ENCODE measurements at places on chromosomes 4 and X.

- no peak for DNase-seq
Measured at GRCh38 chr4:139483000-139483399, 29.1 kb downstream of the RAB33B start.

DNA sequence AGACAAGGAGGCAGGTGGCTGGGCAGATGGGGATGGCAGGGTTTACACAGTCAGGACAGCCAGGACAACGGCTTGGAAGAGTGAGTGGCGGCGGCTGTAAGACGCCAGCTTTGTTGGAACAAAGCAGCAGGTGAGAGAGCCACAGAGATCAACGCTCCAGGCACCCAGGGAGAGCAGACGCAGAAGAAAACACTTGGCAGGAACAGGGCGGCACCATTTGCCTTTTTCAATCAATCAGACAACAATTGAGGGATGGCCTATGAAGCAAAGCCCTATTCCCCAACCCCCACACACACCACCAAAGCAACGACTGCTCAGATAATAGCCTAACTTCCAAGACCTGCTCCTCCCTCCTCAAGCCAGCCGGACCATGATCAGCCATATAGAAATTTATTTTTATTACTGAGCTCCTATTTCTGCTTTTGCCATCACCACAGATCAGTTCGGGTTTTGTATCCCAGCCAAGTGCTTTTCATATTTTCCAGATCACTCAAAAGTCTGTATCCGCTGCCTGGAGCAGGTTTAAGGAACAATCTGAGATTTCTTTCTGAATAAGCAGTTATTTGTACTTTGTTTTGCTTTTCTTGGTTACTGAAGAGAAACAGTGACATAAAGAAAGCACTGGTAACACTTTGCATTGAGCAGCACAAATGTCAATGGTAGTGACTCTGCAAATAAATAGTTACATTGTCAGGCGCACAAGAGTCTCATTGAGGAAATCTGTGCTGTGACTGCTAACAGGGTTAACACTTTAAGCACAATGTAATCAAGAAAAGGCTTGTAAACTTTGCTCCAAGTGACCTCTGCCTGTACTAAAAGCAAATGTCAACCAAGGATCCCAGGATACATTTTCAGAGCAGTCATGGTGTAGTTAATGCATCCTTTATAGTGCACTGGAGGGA, 81.8 kb upstream of the RBPJ start:
- no peak for DNase-seq

GRCh38 chr4:110905367-110905766, 282.5 kb upstream of the PITX2 start:
- DNase-seq: no peak

- no peak for DNase-seq
Measured at GRCh38 chr4:91990726-91991125, 313.0 kb upstream of the GRID2 start.

DNA sequence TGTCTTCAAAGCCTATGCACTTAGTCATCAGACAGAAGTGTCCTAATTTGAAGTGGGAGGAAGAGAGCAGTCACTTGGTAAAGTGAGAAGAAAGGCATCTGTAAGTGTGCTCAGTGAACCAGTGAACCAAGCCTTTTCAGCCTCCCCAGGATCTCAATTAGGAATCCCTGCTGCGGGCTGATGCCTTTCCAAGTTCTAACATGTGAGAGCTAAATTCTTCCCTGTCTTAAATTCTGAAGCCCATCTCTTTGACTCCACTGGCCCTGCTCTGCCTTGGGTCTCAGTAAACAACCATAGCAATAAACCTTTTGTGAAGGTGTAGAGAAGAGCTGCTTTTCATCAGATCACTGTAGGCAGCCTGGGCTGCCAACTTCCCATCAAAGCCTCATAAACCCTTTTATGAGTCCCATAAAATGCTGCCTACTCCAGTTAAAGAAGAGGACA, 701.2 kb upstream of the LCORL start:
- DNase-seq: no peak

- no peak for DNase-seq
Measured at GRCh38 chr4:59314637-59315036, 1885.5 kb upstream of the ADGRL3 start.

- DNase-seq: no peak
Measured at GRCh38 chr4:40186665-40187014, 10.2 kb upstream of the RHOH start.

GRCh38 chr4:159134429-159134828, 31.6 kb downstream of the RAPGEF2 start:
- no peak for DNase-seq

- DNase-seq: peak; percentile 65
Measured at GRCh38 chr4:39637586-39638353, 895 bp downstream of the SMIM14 start.

- no peak for DNase-seq
Measured at GRCh38 chr4:5010984-5011383, 8.3 kb downstream of the CYTL1 start.

DNA sequence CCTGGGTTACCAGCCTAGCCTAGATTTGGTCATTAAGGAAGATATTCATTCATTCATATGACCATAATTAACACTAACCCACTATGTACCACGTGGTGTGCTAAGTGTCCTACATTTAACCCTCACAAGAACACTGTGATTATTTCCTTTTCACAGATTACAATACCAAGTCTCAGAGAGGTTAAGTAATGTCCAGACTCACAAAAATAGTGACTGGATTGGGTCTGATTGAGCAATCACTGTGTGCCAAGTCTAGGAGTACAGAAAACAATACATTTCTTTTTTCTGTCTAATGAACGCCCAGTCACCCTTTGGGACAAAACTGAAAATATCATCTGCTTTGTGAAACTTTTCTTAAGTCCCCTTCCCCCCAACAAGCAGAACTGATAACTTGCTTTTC, 7.6 kb upstream of the DLG3 start:
- DNase-seq: no peak

GRCh38 chrX:155027509-155028066, 944 bp downstream of the FUNDC2 start:
- no peak for DNase-seq

GRCh38 chr4:155367608-155368007, 9.2 kb downstream of the MAP9 start:
- no peak for DNase-seq

GRCh38 chrX:147917700-147918695, 6.3 kb downstream of the FMR1 start:
- no peak for DNase-seq

GRCh38 chr4:122625156-122625555, 4.3 kb upstream of the IL21 start:
- DNase-seq: no peak

GRCh38 chrX:112668476-112669409, 11.0 kb downstream of the LHFPL1 start:
- no peak for DNase-seq

GRCh38 chr4:71198958-71199357, 139.9 kb upstream of the SLC4A4 start:
- peak; percentile 59 for DNase-seq

DNA sequence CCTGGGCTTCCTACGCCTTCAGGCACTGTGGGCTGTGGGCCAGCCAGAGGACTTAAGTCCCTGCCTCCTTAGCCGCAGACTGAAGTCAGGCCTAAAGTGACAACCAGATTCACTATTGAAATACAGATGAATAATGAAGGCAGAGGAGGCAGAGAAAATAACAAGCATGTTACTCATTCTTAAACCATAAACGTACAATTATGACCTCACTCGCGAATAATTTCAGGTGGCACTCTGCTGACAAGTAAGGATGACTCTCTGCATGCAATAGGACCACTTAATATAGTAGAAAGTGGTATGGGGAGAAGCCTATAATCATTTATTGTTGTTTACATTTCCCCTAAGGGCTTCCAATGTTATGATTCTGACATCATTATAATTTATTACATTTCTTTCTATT, 409.2 kb upstream of the FGF13 start:
- DNase-seq: no peak

DNA sequence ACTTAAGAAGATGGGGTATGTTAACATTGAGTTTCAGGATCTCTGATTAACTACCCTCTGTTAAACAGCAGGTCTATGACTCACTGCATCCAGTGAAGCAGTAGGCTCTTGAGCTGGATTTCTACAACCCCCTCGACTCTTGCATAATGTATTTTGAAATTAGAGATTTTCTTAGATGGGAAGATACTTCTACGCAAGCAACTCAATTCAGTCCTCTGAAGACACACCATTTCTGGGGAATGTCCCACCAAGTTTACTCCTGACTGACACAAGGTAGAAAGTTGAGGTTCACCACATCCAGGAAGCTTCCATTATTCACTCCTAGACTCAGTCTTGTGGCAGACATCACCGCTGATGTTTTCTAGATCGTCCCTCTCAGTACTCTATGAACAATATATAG, 12.9 kb downstream of the PALLD start:
- peak; percentile 78 for DNase-seq

GRCh38 chr4:177375372-177375771, 65.7 kb downstream of the NEIL3 start:
- DNase-seq: no peak

DNA sequence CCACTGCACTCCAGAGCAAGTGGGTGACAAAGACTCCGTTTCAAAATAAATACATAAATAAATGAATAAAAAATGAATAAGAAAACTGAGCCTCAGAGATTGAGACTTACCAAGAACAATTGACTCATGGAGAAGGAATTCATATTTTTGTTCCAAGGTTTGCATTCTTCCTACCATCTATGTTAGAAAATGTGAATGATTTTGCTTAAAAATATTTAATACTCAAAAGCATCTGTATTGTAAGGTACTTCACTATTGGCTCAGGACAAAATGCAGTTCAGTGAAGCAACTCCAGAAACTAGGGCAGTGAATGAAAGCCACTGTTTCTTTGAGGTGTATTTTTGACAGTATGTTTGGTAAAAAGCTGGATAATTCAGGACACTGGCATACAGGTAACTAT, 54.1 kb downstream of the XAGE2 start:
- no peak for DNase-seq

DNA sequence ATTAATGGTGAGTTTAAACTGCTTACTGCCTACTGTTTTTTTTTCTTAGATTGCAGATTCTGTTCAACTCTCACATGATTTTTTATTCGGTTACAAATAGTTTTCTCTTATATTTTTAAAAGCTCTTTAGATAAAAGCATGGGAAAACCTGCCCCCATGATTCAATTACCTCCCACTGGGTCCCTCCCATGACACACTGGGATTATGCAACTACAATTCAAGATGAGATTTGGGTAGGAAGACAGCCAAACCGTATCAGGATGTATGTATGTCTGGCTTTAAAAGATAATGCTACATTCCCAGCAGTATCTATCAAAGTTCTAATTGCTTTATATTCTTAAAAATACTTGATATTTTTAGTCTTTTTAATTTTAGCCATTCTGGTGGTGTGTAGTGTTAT, 131.5 kb downstream of the JADE1 start:
- no peak for DNase-seq

- no peak for DNase-seq
Measured at GRCh38 chr4:108488865-108489264, 131.5 kb upstream of the RPL34 start.

- DNase-seq: no peak
Measured at GRCh38 chr4:129748991-129749390, 653.0 kb downstream of the C4orf33 start.
